ENCODE measurements at places on chromosomes 6 and 20.
A peak's percentile ranks its signal among the peaks of the same experiment; 100 is the strongest.

DNA sequence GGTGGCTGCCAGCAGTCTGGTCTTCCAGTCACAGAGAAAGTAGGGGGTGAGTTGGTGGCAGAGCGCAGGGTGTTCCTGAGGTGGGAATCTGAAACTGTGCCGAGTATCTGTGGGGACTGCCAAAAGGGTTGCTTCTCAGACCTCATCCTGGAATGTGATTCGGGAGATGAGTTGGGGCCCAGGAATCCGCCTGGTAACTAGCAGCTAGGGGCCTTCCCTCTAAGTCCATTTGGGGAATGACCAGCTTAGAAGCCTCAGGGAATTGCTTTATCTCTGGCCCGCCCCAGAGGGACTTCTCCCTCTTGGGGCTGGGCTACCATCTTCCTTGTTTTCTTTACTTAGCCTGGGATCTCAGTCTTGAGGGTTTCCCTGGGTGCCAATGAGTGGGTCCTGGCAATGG lies 49.6 kb downstream of the MOCS1 start:
- no peak for DNase-seq

GRCh38 chr6:4613795-4614194 lies 162.4 kb upstream of the CDYL start:
- DNase-seq = no peak

DNA sequence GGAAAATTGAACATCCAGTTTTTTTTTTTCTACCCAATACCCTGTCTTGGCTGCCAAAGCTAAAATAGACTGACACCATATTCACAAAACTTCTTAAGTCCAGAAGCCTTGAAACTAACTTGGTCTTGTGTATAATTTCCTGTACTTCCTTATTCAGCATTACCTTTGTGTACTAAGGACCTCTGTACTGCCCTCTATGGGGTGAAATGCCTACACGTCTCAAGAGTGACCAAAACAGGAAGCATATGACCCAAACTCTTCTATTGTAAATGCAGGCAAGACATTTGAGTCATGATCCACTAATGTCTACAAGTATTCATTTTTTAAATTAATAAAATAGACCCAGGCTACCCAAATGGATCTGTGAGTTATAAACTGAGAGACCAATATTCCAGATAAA lies 50.4 kb downstream of the HMGCLL1 start:
- no peak for DNase-seq

GRCh38 chr6:150668900-150669302 lies 69.2 kb downstream of the PLEKHG1 start:
- no peak for DNase-seq

DNA sequence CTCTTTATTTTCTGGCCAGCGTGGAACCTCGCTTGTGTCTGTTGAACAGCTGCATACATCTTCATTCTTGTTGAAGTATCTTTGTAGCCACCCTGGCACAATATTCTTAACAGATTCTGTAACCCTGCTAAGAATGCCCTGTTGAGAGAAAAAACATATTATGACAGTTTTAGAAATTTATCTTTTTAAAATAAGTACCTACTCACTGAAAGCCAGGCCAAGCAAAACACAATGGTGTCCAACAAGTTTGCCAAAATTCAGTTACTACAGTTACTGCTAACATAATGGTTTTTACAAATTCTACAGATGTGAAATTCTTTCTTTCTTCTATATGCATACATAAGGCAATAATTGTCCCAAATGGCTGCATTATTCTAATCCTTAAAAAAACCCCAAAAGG lies 18.2 kb downstream of the NUP153 start:
- DNase-seq = no peak

GRCh38 chr20:59495166-59495565 lies 109.2 kb upstream of the PHACTR3 start:
- DNase-seq = no peak

GRCh38 chr6:77502981-77503380 lies 39.7 kb upstream of the HTR1B start:
- DNase-seq = no peak

GRCh38 chr6:109854541-109855308 lies 123.4 kb upstream of the GPR6 start:
- no peak for DNase-seq

- DNase-seq = no peak
Observed at GRCh38 chr20:16312998-16313397, 260.2 kb downstream of the KIF16B start.

GRCh38 chr6:112409311-112409710 lies 62.2 kb downstream of the RFPL4B start:
- no peak for DNase-seq

DNA sequence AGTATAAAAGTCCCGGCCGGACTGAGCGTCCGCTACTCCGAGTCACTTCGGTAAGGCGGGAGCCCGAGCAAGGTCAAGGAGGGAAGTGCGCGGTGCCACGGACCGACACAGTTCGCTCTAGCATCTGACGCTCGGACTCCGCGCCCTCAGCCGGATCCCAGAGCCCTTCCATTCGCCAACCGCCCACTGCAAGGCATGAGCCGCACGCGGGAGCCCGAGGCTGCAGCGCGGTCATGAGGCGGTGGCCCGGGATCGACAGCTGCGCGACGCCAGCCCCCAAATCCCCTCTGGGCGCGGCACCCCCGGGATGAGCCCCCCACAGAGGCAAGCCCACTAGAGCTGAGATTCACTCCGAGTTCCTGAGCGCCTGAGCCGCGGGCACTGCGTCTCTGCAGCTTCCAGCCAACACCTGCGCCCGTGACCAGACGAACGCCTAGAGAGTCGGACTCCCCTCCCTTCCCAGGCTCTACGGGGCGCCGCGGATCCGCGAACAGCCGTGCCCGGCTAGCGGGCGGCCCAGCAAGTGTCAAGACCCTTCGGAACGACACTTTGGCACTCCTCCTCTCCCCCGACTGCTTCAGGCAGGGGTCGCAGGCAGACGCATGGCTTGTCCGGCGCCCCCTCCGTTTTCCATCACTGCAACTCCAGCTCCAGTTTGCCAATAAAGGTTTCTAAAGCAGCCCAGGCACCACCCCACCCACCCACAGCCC lies 725 bp upstream of the ISM1 start:
- DNase-seq = peak; percentile 21

DNA sequence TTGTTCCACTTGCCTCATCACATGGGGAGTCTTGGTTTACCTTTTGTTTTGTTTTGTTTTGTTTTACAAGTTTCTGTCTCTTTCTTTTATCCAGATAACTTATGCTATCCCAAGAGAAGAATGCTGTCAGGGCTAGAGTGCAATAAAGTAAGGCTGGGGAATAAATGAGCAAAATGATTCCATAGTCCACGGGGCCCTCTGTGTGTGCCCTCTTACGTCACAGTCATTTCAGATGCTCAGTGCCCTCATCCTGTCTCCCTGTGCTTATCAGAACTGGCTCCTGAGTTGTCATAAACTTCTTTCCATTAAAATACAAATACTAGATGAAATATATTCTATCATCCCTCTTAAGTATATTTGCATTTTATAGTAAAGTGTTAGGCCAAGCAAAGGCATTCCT lies 30.8 kb upstream of the ENPP1 start:
- no peak for DNase-seq

GRCh38 chr6:134004714-134005113 lies 47.7 kb downstream of the SLC2A12 start:
- no peak for DNase-seq

DNA sequence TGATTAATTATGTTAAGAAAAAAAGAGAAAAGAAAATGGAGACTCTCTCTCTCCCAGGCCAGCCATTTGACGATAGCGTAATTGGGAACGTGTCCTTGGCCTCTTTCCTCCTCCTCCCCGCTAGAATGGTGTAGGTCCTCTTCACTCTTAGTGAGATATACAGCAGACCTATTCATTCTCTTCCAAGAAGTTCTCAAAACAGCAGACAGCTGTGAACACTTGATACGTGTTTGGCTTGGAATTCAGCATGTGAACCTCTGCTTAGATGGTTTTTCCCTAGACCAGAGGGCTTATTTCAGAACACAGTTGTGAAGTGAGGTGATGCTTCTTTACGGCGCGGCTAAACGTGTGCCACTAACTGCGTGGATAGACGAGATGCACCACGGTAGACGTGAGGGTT lies 32.6 kb upstream of the TULP4 start:
- DNase-seq = no peak

GRCh38 chr6:57021086-57021720 lies 25.3 kb upstream of the KIAA1586 start:
- no peak for DNase-seq

DNA sequence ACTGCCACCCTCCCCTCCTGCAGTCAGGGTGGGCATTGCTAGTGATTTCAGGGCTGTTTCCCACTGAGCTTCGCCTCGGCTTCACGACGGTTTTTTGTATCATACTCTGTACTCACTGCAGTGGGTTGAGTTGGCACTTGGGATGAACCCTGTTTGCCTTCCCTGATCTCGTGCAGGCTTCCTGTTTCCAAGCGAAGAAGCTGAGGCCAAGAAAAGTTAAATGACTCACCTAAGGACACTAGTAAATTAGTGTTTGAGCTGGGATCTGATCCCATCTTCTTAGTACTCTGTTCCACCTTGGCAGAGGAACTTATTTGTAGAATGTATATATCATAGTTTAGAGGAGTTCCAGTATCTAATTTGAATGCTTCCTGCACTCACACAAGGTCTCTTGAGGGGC lies 50.3 kb upstream of the VSTM2L start:
- DNase-seq = no peak

GRCh38 chr6:137015943-137016342 lies 28.8 kb downstream of the IL20RA start:
- DNase-seq = no peak

DNA sequence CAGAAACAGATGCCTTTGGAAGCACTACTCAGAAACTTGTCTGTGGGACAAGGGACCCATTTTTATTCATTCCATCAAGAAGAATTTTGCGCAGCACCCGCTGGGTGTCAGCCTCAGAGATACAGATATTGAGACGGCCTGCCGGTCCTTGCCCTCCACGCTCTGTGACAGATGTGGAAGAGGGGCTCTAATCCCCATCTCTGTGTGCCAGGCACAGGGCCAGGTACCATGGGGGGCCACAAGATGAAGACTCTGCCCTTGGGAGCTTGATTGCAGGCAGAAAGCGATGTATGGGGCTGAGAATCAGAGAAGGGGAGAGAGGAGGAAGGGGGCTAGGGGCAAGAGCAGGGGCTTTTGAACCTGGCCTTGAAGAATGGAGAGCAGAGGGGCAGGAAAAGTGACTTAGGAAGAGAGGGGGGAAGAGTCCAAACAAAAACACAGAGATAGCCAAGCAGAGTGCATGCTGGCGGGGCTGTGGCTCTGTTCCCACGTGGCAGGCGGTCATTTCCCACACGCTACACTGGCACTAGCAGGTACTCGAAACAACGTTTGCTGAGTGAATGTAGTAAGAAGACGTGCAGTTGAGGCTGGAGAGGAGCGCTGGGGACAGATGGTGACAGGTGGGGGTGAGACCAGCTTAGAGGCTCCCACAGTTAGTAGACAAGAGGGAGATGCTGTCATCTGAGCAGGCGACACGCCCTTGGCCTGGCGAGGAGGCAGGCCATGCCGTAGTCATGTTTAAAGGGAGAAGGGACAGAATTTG lies 170.3 kb upstream of the SNX9 start:
- no peak for DNase-seq

- no peak for DNase-seq
Observed at GRCh38 chr20:588476-588875, 21.6 kb downstream of the TCF15 start.

GRCh38 chr6:164148788-164149187 lies 734.3 kb downstream of the QKI start:
- DNase-seq = no peak

- no peak for DNase-seq
Observed at GRCh38 chr6:110125361-110125760, 54.1 kb downstream of the WASF1 start.

GRCh38 chr6:137975188-137975940 lies 108.3 kb downstream of the TNFAIP3 start:
- DNase-seq = no peak

DNA sequence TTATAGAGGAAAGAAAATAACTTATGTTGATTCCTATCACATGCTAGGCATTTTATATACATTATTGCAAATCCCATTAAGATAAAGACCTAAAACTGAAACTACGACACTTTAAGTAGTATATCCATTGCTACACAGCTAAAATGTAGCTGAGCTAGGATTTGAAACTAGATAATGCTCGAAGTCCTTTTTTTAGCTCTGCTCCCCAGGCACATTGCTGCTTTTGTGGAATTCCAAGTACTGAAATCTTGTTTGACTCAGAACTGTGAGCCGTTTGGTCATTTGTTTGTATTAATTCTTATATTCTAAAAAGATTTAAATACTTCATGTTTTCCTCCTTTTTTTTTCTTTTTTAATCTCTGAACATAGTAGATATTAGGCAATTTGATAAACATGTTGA lies 644.8 kb downstream of the HACE1 start:
- DNase-seq = no peak

GRCh38 chr6:142071981-142072380 lies 60.7 kb upstream of the GJE1 start:
- no peak for DNase-seq

DNA sequence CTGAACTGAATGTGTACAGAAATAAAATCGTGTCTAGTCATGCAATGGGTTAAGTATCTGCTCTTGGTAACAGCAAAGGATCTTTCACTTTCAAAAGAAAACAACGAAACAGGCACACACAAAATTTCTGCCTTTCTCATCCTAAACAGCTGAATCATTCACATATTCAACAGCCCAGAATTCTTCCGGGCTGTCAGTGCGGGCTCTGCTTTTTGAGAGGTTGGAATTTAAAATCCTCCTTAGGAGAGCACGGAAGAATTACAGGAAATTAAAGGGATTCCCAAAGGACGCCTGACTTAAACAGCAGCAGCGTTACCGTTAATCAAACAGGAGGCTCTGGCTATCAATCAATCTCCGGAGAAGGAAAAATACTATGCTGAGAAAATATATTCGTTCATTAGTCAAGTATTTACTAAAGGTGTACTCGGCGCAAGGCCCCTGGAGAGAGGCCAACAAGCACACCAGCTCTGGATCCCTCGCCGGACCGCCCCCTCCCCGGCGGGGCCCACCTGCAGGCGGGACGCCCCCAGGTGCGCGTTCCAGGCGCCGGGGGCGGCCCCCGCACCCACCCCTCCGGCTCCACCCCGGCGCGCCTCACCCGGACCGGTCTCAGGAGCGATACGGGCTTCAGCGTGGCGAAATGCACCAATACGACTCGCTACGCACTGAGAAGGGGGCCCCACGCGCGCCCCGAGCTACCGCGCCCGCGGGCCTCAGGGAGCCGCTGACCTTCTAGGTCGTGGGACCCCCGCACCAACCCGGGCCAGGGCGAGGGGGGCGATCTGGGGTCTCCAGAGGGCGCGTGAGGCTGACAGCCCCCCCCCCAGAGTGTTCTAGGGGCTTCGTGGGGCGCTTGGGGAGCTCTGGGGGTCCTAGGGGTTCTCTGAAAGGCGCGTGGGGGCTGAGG lies 1.0 kb downstream of the NAPB start:
- DNase-seq = peak; percentile 29

Measured in activated naive CD4-positive, alpha-beta T cell (primary cell).